ENCODE measurements at places on chromosomes 11 and 22. TPM values are rescaled to one million over a fixed set of nuclear protein-coding genes. Genes with fewer than 3 reads are reported as not detected.

- DNase-seq: no peak
Measured at GRCh38 chr22:21855676-21856075, 11.8 kb downstream of the MAPK1 start.

DNA sequence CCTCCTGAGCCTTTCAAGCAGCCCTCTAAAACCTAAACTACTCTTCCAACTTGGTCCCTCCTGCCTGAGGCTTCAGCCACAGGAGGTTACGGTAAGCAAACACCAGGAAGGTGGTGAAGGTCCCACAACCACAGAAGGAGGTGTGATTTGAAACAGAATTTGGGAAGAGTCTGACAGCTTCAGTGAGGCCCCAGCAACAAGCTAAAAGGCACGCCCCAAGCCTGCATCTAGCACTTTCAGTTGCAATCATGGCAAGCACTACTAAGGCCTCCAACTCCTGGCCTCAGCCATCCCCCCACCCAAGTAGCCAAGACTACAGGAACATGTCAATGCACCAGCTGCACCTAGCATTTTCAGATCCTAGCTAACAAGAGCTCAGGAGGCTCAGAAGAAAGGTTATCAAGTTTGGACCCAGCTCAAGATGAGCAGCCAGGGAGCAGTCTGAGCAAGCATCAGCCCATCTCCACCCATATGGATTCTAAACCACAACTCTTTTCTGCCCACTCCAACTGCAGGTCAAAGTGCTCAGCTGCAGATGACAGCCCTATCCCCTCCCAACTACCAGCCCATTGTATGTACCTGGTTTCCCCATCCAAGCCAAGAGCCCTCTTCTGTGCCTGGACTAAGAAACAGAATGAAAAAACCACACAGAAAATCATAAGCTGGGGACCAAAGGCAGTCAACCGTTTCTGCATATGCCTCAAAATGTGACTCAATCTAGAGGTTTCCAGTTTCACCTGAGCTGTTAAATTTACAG is 10.4 kb upstream of the AHNAK start:
- no peak for DNase-seq

DNA sequence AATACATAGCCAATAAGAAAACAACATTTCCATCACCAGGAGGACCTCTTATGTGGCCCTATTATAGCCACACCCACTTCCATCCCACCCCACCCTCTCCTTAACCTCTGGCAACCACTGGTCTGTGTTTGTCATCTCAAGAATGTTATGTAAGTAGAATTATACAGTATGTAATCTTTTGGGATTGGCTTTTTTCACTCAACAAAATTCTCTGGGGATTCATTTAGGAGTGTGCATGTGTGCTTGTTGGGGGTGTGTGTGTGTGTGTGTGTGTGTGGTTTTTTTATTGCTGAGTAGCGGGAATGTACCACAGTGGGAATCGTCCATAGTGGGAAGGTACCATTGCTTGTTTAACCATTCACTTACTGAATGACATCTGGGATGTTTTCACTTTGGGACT is 5.2 kb downstream of the KCNJ5 start:
- DNase-seq: no peak

NELL1 gene
- polyA plus RNA-seq: 1.7 TPM

GRCh38 chr11:95924414-95924760 is 480 bp upstream of the MTMR2 start:
- DNase-seq: no peak

CRYBA4 gene
- polyA plus RNA-seq: 0.18 TPM

DNA sequence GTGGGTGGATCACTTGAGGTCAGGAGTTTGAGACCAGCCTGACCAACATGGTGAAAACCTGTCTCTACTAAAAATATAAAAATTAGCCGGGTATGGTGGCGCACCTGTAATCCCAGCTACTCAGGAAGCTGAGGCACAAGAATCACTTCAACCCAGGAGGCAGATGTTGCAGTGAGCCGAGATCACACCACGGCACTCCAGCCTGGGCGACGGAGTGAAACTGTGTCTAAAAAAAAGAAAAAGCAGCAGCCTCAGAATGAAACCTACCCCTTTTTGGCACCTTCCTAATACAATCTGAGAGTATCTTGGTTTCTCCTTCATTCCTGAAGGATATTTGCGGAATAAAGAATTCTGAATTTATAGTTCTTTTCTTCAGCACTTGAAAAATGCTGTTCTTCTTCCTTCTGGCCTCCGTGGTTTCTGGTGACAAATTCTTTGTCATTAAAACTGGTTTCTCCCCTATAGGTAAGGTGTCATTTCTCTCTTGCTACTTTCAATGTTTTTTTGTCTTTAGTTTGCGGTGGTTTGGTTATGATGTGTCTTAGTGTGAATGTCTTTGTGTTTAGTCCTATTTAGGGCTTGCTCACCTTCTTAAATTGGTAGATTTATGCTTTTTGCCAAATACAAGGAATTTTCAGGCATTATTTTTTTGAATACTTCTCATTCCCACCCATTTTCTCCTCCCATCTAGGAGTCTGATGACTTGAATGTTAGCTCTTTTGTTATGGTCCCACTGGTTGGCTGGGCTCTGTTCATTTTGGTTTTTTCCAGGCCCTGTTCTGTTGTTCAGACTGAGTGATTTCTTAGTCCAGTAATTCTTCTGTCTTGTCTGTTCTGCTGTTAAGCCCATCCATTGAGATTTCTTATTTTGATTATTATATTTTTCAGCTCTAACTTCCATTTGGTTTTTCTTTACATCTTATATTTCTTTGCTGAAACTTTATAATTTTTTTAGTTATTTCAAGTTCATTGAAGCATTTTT is 15.4 kb downstream of the ASRGL1 start:
- no peak for DNase-seq

DDIAS gene
- 7.2 TPM for polyA plus RNA-seq

INPP5J gene
- polyA plus RNA-seq: 5.4 TPM

MYOD1 gene
- polyA plus RNA-seq: not detected

DNA sequence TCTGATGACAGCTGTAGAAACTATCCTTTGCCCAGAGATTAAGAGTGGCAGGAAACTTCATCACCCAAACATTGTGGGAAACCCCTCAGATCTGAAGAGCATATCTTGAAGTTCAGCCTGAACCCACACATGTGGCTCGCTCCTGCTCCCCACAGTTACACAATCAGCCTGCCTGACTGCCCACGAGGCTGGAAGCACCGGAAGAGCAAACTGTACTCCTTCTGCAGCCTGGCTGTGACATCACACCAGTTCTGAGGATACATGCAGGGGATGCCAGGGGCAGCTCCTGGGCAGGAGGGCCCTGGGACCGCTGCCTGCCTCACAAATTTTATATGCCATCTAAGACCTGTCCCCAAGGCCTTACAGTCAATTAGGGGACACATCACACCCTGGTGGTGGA is 444.4 kb downstream of the BUD13 start:
- no peak for DNase-seq

- no peak for DNase-seq
Measured at GRCh38 chr11:63764679-63765647, 3.6 kb downstream of the ZFTA start.

- DNase-seq: no peak
Measured at GRCh38 chr11:34606326-34607120, 14.4 kb upstream of the EHF start.

ASCL2 gene
- polyA plus RNA-seq: 1.5 TPM

OR52E8 gene
- polyA plus RNA-seq: not detected

DNA sequence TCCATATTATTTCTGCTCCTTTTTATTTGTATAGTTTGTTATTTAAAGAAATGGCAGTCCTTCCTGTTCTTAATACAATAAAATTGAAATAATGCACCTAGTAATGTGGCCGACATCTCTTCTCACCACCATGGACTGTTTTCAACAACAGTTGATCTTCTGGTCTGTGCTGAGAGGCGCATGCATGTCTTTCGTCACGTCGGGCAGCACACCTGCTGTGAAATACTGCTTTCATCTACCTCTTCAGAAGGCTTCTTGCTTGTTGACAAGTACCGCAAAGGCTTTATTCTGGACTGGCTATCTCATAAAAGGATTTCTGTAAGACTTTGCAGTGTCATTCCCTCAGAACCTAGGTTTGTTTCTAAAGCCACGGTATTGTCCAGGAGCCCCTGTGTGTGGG is 13.9 kb upstream of the MYO18B start:
- no peak for DNase-seq

SMTNL1 gene
- polyA plus RNA-seq: 0.59 TPM

GRCh38 chr11:117973503-117973860 is 12.7 kb upstream of the IL10RA start:
- no peak for DNase-seq

BTBD18 gene
- polyA plus RNA-seq: 0.13 TPM

DNA sequence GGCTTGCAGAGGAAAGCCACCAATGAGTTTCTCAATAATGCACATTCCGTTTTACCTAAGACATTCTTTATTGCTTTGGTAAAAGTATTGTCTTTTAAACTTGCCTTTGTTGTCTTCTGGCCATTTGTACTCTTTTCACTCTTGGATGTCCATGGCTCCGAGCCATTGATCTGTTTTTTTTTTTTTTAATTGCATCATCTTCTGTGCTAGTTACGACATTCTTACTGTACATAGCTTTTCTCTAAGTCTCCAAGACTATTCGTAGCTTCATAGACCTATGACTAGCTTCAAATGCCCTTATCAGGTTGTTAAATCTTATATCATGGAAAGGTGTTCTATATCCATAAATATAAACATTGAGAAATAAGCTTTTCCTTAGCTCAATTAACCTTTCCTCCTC is 1522.6 kb downstream of the FAM181B start:
- DNase-seq: no peak

PHF21B gene
- polyA plus RNA-seq: 4.3 TPM

DNA sequence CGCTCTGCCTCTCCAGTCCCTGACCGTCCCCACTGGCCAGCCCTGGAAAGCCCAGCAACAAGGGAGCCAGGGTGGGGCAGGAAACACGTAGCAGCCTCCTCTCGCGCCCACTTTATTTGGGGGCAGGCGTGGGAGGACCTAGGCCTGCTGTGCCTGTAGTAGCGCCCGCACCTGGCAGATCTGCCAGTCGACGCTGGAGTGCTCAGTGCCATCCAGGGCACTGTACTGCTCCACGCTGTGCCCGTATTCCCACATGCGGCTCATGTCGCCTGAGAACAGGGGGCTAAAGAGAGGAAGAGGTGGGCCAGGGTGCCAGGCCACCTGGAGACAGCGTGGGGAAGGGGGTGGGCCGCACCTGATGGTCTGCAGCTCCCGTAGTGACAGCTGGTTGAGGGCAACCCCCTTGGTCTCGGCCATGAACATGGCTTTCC is 17.0 kb upstream of the DRICH1 start:
- DNase-seq: no peak

GRCh38 chr11:47055534-47055933 is 119.0 kb downstream of the CSTPP1 start:
- DNase-seq: no peak

GRCh38 chr11:64060861-64061444 is 25.2 kb downstream of the FLRT1 start:
- DNase-seq: no peak

B4GAT1 gene
- polyA plus RNA-seq: 56.7 TPM

PATE4 gene
- polyA plus RNA-seq: 0.10 TPM

- no peak for DNase-seq
Measured at GRCh38 chr11:30991376-30991775, 378.2 kb downstream of the DCDC1 start.

- no peak for DNase-seq
Measured at GRCh38 chr22:26642465-26643417, 14.6 kb upstream of the MIAT start.

KLHDC7B gene
- polyA plus RNA-seq: 0.50 TPM

DNA sequence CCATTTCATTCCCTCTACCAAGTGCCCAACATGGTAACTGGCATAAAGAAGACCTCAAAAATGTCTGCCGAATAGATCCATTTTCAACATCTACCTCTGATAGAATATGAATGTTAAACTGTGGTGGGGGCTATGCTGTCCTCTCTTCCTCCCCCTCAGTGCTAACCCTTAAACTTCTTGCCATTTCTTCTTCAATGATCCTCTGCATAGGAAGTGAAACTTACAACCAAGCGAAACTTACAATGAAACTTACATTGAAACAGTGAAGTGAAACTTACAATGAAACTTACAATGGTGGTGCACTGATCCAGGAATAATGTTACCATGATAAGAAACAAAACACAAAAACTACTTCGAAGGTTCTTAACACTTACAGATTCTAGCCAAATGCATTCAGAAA is 4.7 kb downstream of the RTCB start:
- DNase-seq: no peak

DNA sequence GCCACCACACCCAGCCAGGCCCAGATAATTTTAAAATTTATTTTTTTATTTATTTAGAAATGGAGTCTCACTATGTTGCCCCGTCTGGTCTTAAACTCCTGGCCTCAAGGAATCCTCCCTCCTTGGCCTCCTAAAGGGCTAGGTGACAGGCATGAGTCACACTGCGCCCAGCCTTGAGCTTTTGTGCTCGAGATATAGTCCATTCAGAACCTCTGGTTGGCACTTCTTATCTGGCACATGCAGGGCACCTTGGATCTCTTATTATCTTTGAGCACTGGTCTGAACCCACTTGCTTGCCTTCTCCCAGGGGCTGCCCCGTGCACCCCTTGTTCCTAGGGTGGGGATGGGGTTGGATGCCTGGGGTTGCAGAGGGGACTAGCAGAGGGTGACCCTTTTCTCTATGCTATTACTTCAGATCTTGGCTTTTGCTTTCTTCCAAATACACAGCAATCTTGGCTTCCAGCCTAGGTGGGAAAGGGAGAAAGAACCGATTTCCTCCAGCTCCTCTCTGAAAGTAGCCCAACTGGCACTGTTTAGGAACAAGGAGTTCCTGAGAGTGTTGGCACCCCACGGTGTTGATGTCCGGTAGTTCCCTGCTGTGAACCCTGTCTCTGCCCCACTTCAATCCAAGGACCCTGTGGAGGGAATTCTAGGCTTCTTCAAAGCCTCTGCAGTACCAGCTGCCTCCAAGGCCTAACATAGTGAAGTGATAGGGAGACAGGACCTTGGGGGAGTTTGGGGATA is 1.3 kb upstream of the SLC3A2 start:
- DNase-seq: no peak

DNA sequence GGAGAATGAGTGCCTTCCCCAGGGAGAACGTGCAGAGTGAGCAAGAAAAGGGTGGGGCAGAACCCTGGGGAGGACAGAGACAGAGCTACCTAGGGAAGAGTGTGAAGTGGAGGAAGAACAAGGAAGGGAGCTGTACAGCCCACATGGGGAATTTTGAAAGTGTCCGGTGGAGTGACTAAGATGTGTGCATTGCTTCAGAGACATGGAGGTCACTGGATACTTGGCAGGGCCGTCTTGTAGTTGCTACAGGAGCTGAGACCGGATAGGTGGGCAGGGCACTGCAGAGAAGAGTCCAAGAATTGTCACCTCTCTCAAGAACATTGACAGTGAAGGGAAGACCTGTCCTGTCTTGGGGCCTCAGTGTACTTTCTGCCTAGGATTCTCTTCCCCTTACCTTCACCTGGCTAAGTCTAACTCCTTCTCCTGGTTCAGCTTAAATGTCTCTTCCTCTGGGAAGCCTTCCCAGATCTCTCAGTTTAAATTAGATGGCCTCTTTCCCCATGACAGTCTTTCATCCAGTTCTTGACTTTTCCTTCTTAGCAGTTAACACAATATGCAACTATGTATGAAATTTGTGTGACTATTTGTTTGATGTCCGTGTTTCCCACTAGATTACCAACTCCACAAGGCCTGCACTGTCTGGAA is 9.2 kb upstream of the P2RY6 start:
- DNase-seq: no peak
